Right lobe of liver (tissue), 6 donors: ENCODE measurements at places on chromosomes 2 and 18. TPM values are rescaled to one million over a fixed set of nuclear protein-coding genes. Genes with fewer than 3 reads are reported as not detected.

- no peaks in the 10 kb centered on the region for H3K27me3 ChIP-seq
- no peak overlapping the region for H3K4me3 ChIP-seq
Observed at GRCh38 chr2:16948053-16948452, 282.4 kb upstream of the CYRIA start.

DNA sequence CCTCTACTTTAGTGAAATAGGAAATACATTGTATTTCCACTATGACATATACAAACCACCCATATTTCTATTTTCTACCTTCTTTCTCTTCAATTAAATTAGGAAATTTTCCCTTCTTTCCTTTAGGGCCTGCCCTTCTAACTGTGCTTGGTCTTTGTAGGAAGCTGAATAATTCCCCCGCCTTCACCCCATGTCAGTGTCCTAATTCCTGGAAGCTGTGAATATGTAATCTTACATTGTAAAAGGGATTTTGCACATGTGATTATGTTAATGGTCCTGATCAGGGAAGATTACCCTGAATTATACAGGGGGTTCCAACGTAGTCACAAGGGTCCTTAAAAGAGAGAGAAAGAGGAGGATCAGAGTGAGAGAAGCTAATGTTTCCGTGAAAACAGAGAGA lies 40.2 kb downstream of the GRB14 start:
- no peak for DNase-seq
- H3K27me3 ChIP-seq: no peaks in the 10 kb centered on the region
- no peak overlapping the region for H3K27ac ChIP-seq
- H3K36me3 ChIP-seq: no peaks in the 10 kb centered on the region
- H3K4me3 ChIP-seq: no peak overlapping the region

Gene RESP18
- total RNA-seq: not detected

Gene COL4A3
- total RNA-seq: 1.1 TPM

DNA sequence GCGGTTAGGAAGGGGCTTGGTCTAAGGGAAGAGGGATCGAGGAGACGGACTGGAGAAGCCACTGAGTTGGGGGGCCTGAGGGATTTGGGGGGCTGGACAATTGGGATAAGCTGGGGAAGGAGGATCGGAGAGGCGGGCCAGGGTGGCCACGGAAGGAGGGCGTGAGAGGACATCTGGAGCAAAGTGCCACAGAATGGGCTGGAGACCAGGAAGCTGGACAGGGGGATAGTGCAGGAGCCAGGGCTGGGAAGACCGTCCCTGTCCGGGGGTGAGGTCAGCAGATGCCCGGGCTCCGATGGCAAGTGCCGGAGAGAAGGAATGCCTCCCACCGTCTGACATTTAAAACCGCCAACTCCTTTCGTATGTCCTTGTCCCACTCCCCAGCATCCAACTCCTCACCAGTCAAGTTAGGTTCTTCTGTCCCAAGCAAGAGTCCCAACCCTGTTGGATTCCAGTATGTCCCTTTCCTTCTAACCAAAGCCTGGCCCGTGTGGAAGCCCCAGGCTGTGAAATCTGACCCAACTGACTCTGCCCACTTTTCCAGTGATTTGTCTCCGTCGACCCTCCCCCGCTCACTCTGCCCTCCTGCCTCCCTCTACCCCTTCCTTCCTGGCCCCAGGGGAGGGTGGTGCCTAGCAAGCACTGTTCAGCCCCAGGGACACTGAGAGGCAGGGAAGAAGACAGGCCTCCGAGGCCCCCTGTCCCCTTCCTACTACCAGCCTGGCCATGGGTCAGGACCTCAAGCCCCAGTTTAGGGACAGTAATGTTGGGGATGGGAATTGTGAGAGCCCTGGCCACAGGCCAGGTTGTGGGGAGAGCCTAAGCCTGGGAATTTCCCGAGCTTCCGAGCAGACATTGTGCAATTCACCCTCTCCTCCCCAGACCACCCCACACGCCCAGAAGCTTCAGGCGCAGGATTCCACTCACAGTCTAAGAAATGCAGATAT lies 31.5 kb upstream of the TMBIM1 start:
- peak overlapping the region; percentile 74 for H3K27ac ChIP-seq
- no peaks in the 10 kb centered on the region for H3K36me3 ChIP-seq
- H3K4me3 ChIP-seq: peak overlapping the region; percentile 72
- peaks cover 57% of the 10 kb centered on the region for H3K4me1 ChIP-seq
- no peaks in the 10 kb centered on the region for H3K27me3 ChIP-seq

GRCh38 chr2:236289766-236290462 lies 25.7 kb upstream of the ASB18 start:
- no peaks in the 10 kb centered on the region for H3K36me3 ChIP-seq
- H3K4me1 ChIP-seq: no peaks in the 10 kb centered on the region
- H3K27ac ChIP-seq: no peak overlapping the region
- H3K27me3 ChIP-seq: no peaks in the 10 kb centered on the region
- no peak for DNase-seq

GRCh38 chr2:26537069-26537825 lies 59.3 kb upstream of the OTOF start:
- H3K4me1 ChIP-seq: no peaks in the 10 kb centered on the region
- H3K4me3 ChIP-seq: no peak overlapping the region
- no peak overlapping the region for H3K27ac ChIP-seq
- DNase-seq: no peak
- no peaks in the 10 kb centered on the region for H3K36me3 ChIP-seq
- no peaks in the 10 kb centered on the region for H3K27me3 ChIP-seq

DNA sequence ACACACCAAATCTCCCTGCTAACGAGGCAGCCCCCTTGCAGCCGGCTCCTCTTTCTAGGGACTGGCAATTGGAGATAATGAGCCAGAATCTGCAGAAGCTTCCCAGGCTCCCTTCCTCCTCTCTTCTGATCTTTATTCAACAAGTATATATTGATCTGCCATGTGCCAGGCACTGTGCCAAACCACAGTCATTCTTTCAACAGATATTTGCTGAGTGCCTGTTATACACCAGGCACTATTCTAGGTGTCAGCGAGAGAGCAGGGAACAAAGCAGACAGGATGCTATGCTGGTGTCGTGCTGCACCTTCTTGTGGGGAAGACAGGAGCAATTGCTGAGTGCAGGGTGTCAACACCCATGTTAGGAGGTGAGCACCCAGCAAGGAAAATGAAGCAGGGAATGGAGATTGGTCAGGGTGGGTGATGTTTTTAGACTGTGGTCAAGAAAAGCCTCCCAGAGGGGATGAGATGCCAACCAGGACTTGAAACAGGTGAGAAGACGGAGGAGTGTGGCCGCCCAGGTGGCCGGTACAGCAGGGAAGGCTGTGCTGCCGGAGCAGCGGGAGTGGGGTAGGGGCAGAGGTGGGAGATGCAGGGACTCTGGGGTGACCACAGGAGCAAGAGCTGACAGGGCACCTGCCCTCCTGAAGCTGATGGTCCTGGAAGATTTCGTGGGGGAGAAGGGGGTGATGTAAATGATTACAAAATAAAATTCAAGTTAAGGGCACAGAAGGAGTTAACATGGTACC lies 307.6 kb upstream of the RAB12 start:
- no peaks in the 10 kb centered on the region for H3K36me3 ChIP-seq
- DNase-seq: peak; percentile 94
- no peak overlapping the region for H3K27ac ChIP-seq
- no peak overlapping the region for H3K4me3 ChIP-seq

DNA sequence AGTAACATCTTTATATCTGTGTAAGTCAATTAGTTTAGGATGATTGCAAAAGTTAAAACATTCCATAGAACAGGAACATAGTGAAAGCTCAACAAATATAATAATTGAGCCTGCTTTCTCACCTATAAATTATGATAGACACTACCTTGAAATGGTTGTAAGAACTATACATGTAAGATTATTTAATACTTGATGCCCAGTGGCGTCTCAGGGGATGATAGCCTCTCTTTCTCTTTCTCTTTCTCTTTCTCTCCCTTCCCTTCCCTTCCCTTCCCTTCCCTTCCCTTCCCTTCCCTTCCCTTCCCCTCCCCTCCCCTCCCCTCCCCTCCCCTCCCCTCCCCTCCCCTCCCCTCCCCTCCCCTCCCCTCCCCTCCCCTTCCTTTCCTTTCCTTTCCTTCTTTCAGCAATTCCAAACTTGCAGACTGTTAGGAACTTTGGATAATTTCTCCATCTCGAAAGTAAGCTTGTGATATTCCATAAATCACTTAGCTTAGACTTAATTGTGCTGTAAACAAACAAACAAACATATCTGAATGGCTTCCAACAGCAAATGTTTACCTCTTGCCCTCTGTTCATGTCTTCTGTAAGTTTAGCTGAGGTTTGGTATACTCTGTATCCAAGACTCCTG lies 1102.7 kb downstream of the TSN start:
- H3K4me3 ChIP-seq: no peak overlapping the region
- H3K27ac ChIP-seq: no peak overlapping the region
- H3K4me1 ChIP-seq: no peaks in the 10 kb centered on the region

Gene DNER
- not detected for total RNA-seq

DNA sequence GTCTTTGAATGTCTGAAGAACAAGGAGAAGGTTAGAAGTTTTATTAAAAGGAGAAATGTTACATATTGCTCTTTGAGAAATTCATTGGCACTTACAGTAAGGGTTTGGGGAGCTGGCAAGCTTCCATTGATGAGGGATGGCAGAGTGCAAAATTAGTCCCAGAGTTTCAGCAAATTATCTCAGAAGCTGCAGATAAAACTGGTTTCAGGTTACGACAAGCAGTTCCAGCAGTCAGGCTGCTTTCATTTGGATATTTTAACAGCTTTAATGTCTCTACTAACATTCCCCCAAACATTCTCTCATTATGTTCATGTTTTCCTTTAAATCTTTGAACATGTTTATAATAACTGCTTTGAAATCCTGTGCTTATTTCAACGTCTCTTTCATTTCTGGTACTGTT lies 153.1 kb downstream of the TTC27 start:
- H3K36me3 ChIP-seq: no peaks in the 10 kb centered on the region
- H3K4me1 ChIP-seq: no peaks in the 10 kb centered on the region
- no peak overlapping the region for H3K27ac ChIP-seq
- H3K27me3 ChIP-seq: no peaks in the 10 kb centered on the region
- H3K4me3 ChIP-seq: no peak overlapping the region
- DNase-seq: no peak

GRCh38 chr18:67142604-67143003 lies 373.9 kb downstream of the DSEL start:
- H3K36me3 ChIP-seq: no peaks in the 10 kb centered on the region
- H3K27me3 ChIP-seq: no peaks in the 10 kb centered on the region
- no peak overlapping the region for H3K4me3 ChIP-seq
- no peak for DNase-seq
- no peak overlapping the region for H3K27ac ChIP-seq

Gene ADRA2B
- total RNA-seq: 3.4 TPM

- H3K27ac ChIP-seq: no peak overlapping the region
- no peak for DNase-seq
- no peaks in the 10 kb centered on the region for H3K36me3 ChIP-seq
Observed at GRCh38 chr2:39514825-39515224, 77.7 kb upstream of the MAP4K3 start.

Gene ZNF142
- 7.5 TPM for total RNA-seq

Gene ANKMY1
- 9.1 TPM for total RNA-seq

Gene TTC31
- 14.5 TPM for total RNA-seq

Gene NIFK
- total RNA-seq: 31.5 TPM

Gene CROCC2
- total RNA-seq: not detected

Gene TCF4
- total RNA-seq: 12.4 TPM

Gene CDH19
- 2.0 TPM for total RNA-seq

- no peaks in the 10 kb centered on the region for H3K27me3 ChIP-seq
- no peak overlapping the region for H3K4me3 ChIP-seq
- H3K4me1 ChIP-seq: no peaks in the 10 kb centered on the region
- H3K27ac ChIP-seq: no peak overlapping the region
- no peaks in the 10 kb centered on the region for H3K36me3 ChIP-seq
Observed at GRCh38 chr2:32977228-32977758, 30.5 kb downstream of the LTBP1 start.

GRCh38 chr2:232502911-232503808 lies 15.5 kb upstream of the ECEL1 start:
- DNase-seq: no peak
- peak overlapping the region; percentile 37 for H3K4me3 ChIP-seq
- no peaks in the 10 kb centered on the region for H3K4me1 ChIP-seq
- no peaks in the 10 kb centered on the region for H3K27me3 ChIP-seq

Gene ZSWIM2
- total RNA-seq: not detected

Gene SERPINB13
- not detected for total RNA-seq

- no peak for DNase-seq
- H3K4me1 ChIP-seq: no peaks in the 10 kb centered on the region
- no peak overlapping the region for H3K4me3 ChIP-seq
- no peaks in the 10 kb centered on the region for H3K27me3 ChIP-seq
- peaks cover 5% of the 10 kb centered on the region for H3K36me3 ChIP-seq
Observed at GRCh38 chr2:171711351-171711750, 24.1 kb downstream of the DYNC1I2 start.

DNA sequence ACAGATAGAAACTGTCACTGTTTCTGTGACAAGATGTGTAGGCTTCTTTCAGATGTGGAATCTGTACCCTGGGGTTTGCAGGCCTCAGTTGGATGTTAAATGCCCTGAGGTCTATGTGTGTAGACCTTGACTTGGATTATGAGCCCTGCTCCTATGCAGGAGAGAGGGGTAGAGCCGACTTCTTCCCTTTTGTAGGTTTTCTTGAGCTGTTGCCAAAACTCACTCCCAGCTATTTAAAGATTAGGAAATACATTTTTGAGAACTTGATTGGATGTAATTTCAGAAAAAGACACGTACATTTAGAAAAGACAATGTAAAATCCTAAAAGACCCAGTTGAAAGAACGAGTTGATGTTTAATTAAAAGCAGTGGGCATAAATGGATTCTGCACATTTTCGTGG lies 374.8 kb downstream of the SLC4A3 start:
- H3K27me3 ChIP-seq: no peaks in the 10 kb centered on the region
- no peak for DNase-seq
- no peaks in the 10 kb centered on the region for H3K4me1 ChIP-seq

Gene CTLA4
- not detected for total RNA-seq

DNA sequence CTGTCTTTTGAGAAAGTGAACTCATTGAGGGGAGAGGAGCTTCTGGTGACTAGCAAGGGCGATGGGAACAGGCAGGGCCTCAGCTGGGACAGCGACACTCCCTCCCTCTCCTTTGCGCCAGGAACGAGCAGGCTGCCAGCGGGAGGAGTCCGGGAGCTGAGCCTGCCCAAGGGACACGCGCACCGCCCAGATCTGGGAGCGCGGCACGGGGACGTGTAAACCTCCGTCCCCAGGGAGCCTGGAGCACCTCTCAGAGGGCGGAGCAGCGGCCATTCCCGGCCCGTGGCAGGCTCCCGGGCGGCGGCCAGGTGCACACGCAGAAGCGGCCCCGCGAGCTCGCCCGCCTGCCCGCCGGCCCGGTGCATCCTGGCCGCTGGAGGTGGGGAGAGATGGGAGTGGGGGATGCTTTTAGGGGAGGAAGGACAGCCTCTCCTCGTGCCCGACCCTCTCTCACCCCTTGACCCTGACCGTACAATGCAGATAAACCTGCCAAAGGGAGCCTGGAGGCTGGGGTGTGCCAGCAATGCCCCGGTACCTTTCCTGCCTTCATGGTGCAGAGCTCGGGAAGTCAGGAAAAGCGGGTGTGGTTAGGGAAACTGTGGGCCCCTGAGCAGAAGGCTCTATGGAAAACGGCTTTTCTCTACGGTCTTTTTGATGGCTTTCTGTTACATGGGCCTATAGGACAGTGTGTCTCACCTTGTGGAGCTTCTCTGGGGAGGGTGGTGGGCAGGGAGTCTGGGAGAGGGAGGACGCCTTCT lies 2.2 kb downstream of the AQP4 start:
- no peaks in the 10 kb centered on the region for H3K36me3 ChIP-seq
- peak overlapping the region; percentile 46 for H3K4me3 ChIP-seq
- H3K27ac ChIP-seq: no peak overlapping the region
- H3K27me3 ChIP-seq: no peaks in the 10 kb centered on the region
